Neural crest cell (in vitro differentiated cells): ENCODE measurements at places on chromosomes 3 and 15. TPM values are rescaled to one million over a fixed set of nuclear protein-coding genes. Genes with fewer than 3 reads are reported as not detected.

Gene GABRB3
- total RNA-seq, result 19.8 and 23.7 TPM in 2 replicates

- no peak for DNase-seq
These were observed 31.3 kb downstream of the LIPC start for GRCh38 chr15:58462973-58463663.

Gene KBTBD8
- 9.9 and 10.8 TPM in 2 replicates for total RNA-seq

- DNase-seq, result peak; percentile 20
These were observed 9.8 kb downstream of the CTXND1 start for GRCh38 chr15:80242132-80242769.

Gene RPL22L1
- 89.6 and 89.7 TPM in 2 replicates for total RNA-seq

- DNase-seq, result no peak
These were observed 33.6 kb downstream of the MCTP2 start for GRCh38 chr15:94265009-94265408.

- DNase-seq, result no peak
These were observed 17.1 kb downstream of the STX19 start for GRCh38 chr3:94011233-94011711.

Gene TIPIN
- 23.4 and 23.7 TPM in 2 replicates for total RNA-seq

GRCh38 chr3:13548696-13549622 lies at the start of gene FBLN2:
FBLN2 (plus strand) TSS chr3:13549125; CDS start chr3:13570356, 21,231 bp downstream.
- peak; percentile 51 for DNase-seq

- no peak for DNase-seq
These were observed 94.0 kb upstream of the UMPS start for GRCh38 chr3:124636101-124636862.

DNA sequence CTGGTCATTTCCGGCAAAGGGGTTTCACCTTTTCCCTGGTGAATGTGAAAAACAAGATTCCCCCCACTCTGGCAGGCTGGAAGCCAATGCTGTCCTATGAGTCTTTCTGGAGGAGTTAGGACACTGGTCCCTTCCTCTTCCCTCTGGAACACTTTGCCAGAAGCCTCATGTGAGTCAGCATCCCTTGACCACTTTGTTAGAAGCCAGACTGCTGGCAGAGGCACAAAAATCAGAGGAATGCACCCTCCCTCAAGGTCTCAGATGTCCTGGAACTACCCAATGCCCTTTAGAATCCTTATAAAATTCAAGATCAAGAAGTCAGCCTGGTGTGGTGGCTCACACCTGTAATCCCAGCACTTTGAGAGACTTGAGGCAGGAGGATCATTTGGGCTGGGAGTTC lies 26.6 kb downstream of the ITGB5 start:
- no peak for DNase-seq

DNA sequence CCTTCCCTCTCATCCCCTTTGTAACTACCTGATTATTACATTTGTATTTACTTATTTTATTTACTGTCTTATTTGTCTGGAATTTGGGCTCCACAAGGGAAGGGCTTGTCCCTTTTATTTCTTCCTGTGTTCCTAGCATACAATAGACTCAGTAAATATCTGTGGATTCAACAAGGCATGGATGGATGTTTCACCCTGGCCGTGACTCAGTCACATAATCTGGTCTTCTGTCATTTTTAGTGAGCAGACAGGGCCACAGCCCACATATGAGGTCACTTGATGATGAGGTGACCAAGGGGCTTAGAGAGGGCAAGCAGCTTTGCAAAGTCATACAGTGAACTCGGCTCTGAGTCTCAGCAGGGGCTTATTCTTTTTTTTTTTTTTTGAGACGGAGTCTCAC lies 7.8 kb upstream of the DAG1 start:
- no peak for DNase-seq

DNA sequence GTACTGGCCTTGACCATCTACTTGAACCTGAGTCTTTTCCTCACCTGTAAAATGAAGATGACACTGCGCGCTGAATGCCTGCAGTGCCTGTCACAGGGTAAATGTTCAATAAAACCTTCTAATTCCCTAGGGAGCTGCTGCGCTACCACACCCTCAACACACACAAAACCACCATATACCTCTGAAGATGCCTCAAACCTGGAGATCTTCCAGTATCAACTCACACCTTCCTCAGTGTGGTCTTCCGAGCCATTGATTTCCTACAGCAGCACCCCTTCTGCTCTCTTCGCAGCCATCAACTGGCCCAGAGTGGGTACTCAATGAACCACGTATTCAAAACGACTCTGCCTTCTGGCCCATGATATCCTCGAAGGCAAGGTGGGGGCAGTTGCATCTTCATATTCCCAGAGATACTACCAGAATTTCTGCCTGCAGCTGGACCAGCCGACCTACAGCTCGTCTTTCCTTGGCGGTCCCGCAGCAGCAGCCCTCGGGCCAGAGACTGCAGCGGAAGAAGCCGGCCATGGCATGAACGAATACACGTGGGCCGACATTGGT lies 695 bp downstream of the RPL32 start:
- no peak for DNase-seq

DNA sequence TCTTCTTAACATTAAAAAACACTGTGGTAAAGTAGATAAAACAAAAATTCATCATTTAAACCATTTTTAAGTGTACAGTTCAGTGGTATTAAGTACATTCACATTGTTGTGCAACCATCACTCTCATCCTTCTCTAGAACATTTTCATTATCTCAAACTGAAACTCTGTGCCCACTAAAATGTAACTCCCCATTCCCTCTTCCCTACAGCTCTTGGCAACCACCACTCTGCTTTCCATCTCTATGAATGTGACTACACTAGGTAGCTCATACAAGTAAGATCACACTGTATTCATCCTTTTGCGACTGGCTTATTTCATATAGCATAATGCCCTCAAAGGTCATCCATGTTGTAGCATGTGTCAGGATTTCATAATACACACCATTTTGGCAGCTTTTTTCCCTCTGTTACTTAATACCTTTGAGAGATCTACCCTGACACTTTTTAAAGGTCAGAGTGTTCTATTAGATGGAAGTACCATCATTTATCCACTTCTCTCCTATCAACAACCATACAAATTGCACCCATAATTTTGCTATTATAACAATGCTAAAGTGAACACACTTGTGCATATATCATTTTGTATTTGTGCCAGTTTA lies 42.9 kb upstream of the FRMD4B start:
- no peak for DNase-seq

- no peak for DNase-seq
These were observed 53.7 kb downstream of the RGMA start for GRCh38 chr15:93035092-93035915.

GRCh38 chr3:118332699-118333098 lies 701.9 kb downstream of the IGSF11 start:
- DNase-seq, result no peak

GRCh38 chr3:5846261-5846660 lies 658.8 kb downstream of the EDEM1 start:
- DNase-seq, result no peak

GRCh38 chr15:75985971-75986370 lies 26.3 kb downstream of the NRG4 start:
- no peak for DNase-seq

Gene PPP1R14D
- total RNA-seq, result not detected in 2 replicates

- no peak for DNase-seq
These were observed 448.8 kb upstream of the THBS1 start for GRCh38 chr15:39132070-39132469.

GRCh38 chr3:187740421-187741399 lies 4.6 kb downstream of the BCL6 start:
- peak; percentile 75 for DNase-seq

- no peak for DNase-seq
These were observed 514.9 kb upstream of the DPPA4 start for GRCh38 chr3:109852283-109852682.

DNA sequence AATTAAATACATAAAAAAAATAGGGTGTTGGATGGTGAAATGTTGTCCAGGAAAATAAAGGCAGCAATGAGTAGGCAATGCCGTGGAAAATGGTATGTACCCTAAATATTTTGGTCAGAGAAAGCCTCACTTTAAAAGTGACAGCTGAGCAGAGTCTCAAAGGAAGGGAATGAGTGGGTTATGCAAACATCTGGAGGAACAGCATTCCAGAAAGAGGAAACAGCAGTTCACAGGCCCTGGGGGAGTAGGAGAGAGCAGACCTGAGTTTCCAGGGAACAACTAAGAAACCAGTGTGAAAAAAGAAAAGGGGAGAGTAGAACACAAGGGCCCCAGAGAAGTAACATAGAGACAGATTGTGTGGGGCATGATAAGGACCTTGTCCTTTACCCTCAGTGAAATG lies 230.0 kb upstream of the CNTN3 start:
- no peak for DNase-seq

GRCh38 chr15:25403771-25404170 lies 35.1 kb downstream of the UBE3A start:
- DNase-seq, result no peak

GRCh38 chr3:29711255-29711771 lies 430.4 kb downstream of the RBMS3 start:
- no peak for DNase-seq

DNA sequence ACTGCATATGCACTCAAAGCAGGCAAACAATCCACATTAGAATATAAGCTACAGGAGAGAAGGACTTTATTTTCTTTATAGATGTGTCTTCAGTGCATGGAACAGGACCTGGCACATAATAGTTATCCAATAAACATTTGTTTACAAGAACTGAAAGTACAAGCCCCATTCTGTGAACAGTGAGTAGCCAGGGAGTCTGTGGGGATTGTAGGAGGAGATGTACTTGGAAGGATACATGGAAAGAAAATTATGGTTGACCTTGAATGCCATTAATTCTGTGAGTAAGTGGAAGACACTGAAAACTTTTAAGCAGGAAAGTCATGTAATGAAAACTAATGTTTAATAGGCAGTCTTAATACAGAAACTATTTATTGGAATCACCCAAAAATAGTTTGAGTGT lies 28.3 kb downstream of the MASP1 start:
- no peak for DNase-seq

DNA sequence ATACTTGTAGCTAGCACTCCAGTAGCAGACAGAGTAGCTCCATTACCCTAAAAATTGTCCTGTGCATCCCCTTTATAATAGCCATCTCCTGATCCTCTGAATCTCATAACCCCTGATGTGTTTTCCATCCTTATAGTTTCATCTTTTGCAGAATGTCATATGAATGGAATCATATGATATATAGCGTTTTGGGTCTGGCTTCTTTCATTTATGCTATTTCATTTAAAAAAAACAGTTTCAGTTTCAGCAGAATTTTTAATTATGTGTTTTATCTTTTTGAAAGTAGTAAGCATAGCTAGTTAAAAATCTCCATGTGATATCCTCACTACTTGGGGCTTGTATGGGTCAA lies 132.7 kb downstream of the KLF13 start:
- DNase-seq, result no peak

- no peak for DNase-seq
These were observed 841.3 kb downstream of the ROBO1 start for GRCh38 chr3:78926523-78926922.

- DNase-seq, result no peak
These were observed 515.3 kb downstream of the EPHB1 start for GRCh38 chr3:135310317-135310716.

GRCh38 chr3:171749124-171749523 lies 61.2 kb downstream of the PLD1 start:
- no peak for DNase-seq

- no peak for DNase-seq
These were observed 79.8 kb upstream of the RAD18 start for GRCh38 chr3:9043063-9043462.

GRCh38 chr15:43250785-43251184 lies 15.9 kb downstream of the TGM5 start:
- no peak for DNase-seq

DNA sequence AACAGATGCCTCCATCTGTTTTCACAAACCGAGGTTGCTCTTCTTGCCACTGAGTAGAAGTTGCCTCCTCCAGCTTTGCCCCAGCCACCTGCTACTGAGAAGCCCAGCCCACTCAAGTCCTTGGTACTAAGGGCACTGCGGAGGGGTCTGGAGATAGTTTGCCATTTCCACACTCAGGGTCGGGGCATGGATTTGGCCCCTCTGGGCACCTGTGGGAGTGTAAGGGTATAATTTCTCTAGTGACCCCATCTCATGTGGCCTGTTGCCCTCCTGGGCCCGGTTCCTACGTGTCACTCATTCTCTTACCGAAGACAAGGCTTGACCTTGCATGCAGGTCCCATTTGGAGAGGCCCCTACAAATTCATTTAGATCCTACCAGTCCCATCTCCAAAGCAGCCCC lies 79.0 kb downstream of the THSD4 start:
- DNase-seq, result no peak

DNA sequence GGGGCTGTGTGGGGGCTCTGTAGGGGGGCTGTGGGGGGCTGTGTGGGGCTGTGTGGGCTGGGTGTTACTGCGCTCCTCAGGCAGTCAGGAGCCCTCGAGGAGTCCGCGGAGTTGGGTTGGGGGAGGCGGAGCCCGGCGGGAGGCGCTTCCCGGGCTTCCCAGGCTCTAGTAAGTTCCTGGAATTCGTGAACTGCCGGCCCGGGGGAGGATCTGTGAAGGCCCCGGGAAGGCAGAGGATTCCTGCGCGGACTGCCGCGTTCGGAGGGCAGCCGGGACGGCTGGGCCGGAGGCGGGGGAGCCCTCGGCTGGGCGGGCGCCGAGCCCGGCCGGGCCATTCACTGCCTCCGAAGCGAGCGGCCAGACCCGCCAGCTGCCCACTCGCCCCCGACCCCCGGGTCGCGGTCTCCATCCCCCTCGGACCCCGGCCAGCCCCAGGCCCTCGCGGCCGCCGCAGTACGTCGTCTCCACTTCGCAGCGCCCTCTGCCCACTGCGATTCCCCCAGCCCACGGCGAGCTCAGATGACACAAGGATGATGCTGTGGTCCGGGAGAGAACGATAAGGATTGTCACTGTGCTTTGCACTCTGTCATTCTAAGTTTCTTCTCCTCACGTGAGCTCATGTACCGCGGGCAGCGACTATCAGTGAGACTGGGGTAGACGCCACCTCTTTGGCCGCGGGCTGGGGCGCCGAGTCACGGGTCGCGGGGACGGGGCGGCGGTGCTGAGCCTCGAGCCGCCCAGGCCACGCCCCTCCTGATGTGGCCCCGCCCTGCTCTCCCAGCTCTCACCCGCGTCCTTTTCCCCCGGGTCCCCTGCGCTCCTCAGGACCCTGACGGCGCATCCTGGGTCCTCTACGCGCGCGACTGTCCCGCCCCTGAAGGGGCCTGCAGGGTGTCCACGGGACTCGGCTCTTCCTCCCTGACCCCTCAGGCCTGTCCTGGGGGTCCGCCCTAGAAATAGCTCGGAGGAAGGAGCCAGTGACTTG lies 65.3 kb downstream of the KLF13 start:
- peak; percentile 63 for DNase-seq

DNA sequence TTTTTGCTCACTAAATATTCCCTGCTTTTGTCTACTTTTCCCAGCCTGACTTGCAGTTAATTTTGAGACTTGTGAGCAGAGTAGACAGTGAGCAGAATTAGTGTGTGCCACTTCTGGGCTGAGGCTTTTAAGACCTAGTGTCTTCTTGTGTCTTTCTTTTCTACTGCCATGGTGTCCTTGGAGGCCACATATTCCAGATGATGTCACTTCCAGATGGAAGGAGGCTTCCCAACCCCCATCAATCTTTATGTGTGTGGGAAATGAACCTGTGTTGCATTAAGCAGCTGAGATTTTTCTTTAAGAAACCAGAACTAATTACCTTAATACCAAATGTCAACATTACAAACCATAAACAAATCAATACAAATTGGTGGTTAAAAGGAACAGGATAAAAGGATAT lies 774.7 kb upstream of the ROBO1 start:
- DNase-seq, result no peak

Gene VWA5B2
- total RNA-seq, result 0.36 and 0.56 TPM in 2 replicates

Gene VIPR1
- 0.63 TPM in 1 of 2 replicates, not detected in the other for total RNA-seq
